ENCODE measurements at places on chromosomes 4 and X.

- no peak for DNase-seq
Observed at GRCh38 chr4:2630556-2631273, 94.3 kb downstream of the FAM193A start.

DNA sequence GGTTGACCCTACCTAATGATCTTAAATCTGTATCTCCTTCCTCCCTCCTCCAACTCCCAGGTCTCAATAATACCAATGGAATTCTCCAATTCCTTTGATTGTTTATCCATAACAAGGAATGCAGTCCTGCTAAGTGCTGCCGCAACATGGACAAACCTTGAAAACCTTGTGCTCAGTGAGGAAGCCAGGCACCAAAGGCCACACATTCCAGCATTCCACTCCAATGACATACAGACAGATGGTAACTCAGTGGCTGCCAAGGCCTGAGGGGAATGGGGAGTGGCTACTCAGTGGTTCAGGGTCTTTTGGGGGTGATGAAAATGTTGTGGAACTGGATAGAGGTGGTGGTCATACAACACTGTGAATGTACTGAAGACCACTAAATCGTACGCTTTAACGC lies 10.4 kb downstream of the HAUS7 start:
- no peak for DNase-seq

GRCh38 chr4:55409468-55410171 lies 13.9 kb downstream of the TMEM165 start:
- no peak for DNase-seq

DNA sequence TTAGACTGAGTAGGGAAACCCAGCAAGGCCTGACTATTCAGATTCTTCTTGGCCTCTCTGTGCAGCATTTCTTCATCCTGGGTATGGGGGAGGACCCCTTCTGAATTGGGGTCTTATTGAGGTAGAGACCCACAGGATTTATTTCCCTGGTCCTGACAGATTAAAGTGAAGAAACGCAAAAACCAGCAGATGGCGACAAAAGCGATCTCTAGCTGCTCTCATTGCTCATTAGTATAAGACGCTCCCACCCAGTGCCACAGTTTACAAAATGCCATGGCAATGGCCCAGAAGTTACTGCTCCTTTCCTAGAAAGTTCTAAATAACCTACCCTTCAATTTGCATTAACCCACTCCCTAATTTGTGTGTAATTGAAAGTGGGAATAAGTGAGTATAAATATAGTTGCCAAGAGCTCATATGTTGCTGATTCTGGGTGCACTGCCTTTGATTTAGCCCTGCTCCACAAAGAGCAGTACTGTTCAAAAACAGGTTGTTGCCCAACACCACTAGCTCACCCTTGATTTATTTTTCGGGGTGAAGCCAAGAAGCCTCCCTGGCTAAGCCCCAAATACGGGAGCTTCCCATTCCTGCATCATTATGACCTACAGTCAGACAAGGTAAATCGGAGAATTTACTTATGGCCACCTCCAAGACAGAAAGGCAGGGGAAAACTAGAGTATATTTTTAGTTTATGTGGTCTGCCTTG lies 3.7 kb upstream of the BEX4 start:
- peak; percentile 22 for DNase-seq

DNA sequence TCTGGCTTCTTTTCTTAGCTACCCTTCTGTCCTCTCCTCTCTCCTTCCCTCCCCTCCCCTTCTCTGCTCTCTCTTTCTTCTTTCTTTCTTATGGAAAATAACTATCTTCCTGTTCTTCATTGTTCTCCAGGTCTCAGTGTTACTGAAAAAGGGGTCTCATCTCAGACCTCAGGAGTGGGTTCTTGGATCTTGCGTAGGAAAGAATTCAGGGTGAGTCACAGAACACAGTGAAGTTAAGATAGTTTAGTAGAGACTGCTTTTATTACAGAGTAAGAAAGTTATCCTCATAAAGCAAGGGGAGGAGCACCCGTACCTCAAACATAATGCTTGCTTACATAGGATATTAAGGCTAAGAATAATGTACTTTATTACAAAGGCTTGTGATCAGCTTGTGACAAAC lies 31.8 kb upstream of the CWH43 start:
- DNase-seq = no peak

DNA sequence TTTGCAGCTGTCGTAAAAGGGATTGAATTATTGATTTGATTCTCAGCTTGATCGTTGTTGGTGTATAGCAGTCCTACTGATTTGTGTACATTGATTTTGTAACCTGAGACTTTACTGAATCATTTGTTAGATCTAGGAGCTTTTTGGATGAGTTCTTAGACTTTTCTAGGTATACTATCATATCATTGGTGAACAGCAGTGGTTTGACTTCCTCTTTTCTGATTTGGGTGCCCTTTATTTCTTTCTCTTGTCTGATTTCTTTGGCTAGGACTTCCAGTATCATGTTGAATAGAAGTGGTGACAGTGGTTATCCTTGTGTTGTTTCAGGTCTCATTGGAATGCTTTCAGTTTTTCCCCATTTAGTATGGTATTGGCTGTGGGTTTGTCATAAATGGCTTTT lies 8.4 kb downstream of the APOOL start:
- no peak for DNase-seq

DNA sequence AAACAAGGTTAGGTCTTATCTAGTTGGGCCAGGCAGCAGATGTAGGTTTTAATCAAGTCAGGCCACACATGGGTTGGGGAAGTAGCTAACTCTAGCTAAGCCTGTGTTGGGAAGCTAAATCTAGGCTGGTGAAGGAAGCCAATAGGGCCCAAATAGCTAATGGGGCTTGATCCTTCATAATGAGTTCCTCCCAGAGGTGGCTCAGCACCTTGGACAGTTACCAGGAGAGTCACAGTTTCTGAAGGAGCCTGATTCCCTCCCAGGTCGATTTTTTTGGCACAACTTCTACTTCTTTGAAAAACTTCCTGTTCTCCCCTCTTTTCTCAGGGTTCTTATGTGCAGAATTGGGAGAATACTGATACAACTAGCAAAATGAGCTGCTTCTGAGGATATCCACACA lies 242.5 kb upstream of the PRPS2 start:
- DNase-seq = no peak

GRCh38 chr4:33649471-33649870 lies 2594.8 kb downstream of the ARAP2 start:
- DNase-seq = no peak

DNA sequence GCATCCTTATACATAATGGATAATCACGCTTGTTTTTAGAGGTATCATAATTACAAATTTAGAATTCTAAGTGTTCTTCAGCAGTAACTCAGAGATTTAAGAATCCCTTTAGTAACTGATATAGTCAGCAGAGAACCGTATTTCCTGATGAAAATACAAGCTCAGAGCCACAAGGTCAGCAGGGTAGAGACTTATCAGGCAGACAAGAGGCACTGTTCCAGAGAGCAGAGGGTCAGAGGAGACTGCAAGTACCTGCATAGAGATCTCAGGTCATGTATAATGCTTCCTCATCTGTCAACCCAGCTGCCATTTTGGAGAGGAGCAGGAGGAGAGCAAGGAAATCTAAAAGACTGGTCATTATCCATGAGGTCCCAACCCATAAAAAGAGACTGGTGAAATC lies 787.1 kb upstream of the FTHL17 start:
- DNase-seq = no peak

DNA sequence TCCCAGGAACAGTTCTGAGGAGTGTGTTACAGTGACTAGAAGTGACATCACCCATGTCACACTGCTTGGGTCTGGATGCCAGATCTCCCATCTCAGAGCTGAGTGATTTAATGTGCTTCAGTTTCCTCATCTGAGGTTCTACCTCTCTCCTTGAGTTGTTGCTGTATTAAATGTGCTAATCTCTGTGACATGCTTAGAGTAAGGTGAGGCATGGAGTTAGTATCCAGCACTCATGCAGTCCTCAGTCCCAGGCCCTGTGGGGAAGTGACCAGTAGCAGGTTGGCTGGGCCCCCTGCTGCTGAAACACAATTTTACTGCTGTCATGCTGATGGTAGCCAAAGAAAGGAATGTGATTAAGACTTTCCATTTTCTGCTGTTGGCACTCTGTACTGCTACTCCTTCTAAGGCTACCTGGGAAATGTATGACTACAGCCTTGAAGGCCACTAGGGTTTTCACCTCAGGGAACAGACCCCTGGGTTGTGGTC lies 639.6 kb downstream of the MID1IP1 start:
- no peak for DNase-seq

- DNase-seq = no peak
Observed at GRCh38 chr4:142095886-142096605, 459.7 kb downstream of the IL15 start.

DNA sequence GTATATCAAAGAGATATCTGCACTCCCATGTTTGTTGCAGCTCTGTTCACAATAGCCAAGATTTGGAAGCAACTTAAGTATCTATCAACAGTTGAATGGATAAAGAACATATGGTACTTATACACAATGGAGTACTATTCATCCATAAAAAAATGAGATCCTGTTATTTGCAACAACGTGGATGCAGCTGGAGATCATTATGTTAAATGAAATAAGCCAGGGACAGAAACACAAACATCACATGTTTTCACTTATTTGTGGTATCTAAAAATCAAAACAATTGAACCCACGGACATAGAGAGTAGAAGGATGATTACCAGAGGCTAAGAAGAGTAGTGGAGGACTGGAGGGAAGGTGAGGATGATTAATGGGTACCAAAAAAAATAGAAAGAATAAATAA lies 14.2 kb downstream of the IQCM start:
- DNase-seq = no peak

DNA sequence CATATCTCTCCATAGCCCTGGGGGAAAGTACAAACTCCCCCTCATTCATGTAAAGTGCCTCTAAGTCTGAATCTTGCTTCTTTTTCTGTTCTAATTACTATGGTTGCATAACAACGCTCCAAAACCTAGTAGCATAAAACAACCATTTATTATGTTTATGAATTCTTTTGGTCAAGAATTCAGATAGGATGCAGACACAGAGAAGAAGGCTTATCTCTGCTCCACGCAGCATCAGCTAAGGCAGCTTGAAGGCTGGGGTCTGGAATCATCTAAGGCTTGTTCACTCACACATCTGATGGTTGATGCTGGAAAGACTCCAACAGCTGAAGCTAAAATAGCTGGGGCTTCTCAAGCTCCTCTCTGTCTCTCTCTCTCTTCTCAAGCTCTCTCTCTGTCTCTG lies 564.5 kb downstream of the ZNF674 start:
- no peak for DNase-seq

DNA sequence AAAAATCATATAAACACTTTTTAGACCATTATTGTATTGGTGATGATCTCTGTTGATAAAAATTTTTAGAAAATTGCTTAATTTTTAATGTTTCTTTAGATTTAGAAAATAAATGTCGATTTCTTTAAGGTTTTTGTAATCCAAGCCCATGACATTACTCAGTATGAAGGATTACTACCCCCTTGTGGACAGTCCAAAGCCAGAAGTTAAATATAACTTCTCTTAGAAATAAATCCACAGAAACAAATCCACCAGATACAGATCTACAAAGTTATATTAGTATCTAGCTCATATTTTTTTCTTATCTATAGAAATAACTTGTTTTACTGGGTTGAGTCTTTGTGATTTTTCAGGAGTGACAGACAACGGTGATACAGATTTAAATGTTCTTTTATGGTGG lies 18.9 kb downstream of the TIFA start:
- no peak for DNase-seq

GRCh38 chr4:73507541-73507940 lies 26.0 kb downstream of the AFM start:
- no peak for DNase-seq

DNA sequence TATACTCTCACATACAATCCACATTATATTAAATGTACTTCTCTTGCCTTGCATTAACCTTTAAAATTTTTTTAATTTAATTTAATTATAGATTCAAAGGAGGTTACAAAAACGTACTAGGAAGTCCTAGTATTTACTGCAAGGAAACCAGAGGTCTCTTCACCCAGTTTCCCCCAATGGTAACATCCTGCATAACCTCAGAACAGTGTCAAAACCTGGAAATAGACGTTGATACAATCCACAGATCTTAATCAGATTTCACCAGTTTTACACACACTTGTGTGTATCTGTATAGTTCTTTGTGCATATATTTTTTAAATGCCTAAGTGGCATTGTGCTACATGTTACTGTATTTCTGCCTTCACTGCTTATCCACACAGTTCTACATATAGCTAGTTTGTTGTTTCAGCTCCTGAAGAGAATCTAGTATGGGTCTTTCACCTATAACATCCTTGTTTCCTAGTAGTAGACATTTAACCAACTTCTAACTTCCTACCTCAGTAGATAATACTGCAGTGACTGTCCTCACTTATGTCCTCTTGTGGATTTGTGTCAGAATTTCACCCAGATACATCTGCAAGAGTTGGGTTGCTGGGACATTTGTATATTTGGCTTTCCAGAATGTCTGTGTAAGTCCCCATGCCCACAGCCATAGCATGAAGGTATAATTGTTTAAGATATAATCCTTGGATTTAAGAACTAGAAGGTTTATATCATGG lies 103.2 kb downstream of the NFKB1 start:
- DNase-seq = no peak

DNA sequence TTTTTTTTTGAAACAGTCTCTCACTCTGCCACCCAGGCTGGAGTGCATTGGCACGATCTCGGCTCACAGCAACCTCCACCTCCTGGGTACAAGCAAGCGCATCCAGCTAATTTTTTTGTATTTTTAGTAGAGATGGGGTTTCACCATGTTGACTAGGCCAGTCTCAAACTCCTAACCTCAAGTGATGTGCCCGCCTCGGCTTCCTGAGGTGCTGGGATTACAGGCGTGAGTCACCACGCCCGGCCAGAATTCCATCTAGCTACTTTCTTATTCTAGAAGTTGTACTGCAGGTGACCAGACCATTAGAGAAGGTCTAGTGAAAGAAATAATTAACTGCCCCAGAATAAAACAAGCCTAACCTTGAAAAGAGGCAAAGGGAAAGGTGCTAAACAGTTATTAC lies 2.3 kb downstream of the LRBA start:
- DNase-seq = no peak

GRCh38 chr4:18198653-18199052 lies 177.1 kb upstream of the LCORL start:
- no peak for DNase-seq

DNA sequence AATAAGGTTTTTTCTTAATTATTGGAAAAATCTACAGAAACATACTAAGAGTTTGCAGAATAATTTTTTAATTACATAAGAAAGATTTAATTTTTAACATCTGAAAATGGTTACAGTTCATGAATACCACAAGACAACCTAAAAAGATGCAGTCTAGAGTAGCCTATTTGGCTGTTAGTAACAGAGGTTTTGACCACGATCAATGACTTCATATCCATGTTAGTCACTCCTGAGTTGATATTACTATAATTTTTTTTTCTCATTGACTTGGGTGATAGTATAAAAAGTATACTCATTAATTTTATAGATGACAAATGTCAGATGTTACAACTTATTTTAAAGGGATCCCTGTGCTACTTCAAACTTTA lies 272.5 kb downstream of the DCTD start:
- no peak for DNase-seq

- peak; percentile 55 for DNase-seq
Observed at GRCh38 chrX:18674788-18675735, 3.2 kb upstream of the RS1 start.

DNA sequence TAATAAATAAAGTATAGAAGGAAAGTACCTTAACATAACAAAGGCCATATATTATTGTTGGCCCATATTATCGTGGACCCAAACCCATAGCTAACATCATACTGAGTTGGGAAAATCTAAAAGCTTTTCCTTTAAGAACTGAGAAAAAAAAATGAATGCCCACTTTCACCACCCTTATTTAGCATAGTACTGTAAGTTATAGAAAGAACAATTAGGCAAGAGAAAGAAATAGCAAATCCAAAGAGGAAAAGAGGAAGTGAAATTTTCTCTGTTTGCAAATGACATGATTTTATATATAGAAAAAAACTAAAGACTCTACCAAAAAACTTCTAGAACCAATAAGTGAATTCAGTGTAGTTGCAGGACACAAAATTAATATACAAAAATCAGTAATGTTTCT lies 1854.6 kb downstream of the PCDH7 start:
- DNase-seq = no peak
